Skeletal muscle tissue (tissue), 5 donors: ENCODE measurements at places on chromosomes 4 and X. TPM values are rescaled to one million over a fixed set of nuclear protein-coding genes. Genes with fewer than 3 reads are reported as not detected.

Gene NMU
- total RNA-seq: not detected

Gene MAGEA10
- not detected for total RNA-seq

Gene CDKL2
- not detected for total RNA-seq

Gene RTL5
- 3.1 TPM for total RNA-seq

Gene CRLF2
- total RNA-seq: 0.52 TPM

Gene DDX60
- 8.9 TPM for total RNA-seq

Gene QRFPR
- total RNA-seq: 0.52 TPM

Gene MSX1
- total RNA-seq: 1.6 TPM
